ENCODE measurements at places on chromosomes 2 and 18. TPM values are rescaled to one million over a fixed set of nuclear protein-coding genes. Genes with fewer than 3 reads are reported as not detected.
A peak's percentile ranks its signal among the peaks of the same experiment; 100 is the strongest.

DNA sequence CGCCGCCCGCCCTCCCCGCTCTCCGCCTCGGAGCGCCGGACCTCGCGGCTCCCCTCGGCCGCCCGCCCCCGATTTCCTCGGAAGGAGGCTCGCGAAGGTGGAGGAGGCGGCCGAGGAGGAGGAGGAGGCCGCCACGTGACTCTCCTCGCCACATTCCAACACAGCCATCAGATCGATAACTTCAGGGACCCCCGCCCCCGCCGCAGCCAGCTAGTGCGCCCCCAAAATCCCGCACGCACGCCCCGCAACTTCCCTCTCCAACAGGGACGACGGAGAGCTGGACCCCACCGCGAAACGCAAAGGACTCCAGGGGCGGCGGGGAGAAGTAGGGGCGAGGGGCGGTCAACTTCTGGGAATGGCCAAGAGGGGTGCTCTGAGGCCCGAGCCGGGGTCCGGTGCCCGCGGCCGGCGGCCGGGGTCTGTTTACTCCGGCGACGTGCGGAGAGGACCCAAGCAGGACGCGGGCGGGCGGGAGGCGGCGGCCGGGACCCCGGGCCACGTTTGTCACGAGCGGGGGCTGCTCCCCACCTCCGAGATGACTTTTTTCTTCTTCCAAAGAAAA, 2.0 kb downstream of the ZNF521 start:
- no peaks in the 10 kb centered on the region for H3K27me3 ChIP-seq
- H3K4me1 ChIP-seq, result peaks cover 7% of the 10 kb centered on the region
- peak overlapping the region; percentile 91 for H3K4me3 ChIP-seq

DNA sequence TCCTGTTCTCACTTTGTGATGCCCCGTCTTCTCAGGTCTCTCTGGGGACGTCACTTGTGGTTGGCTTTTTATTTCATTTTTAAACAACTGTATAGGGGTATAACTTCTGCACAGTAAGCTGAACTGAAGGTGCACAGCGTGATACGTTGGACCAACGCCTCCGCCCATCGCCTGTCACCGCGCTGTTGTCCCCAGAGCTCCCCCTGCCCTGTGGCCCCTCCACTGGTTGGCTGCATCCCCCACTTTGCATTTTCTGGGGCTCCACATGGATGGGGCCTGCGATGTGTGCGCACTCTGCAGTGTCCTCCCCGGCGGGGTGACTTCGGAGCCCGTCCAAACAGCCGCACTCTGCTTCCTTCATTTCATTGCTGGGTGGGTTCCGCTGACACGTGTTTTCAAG, 14.3 kb downstream of the GPR35 start:
- no peaks in the 10 kb centered on the region for H3K27me3 ChIP-seq
- no peak for DNase-seq
- H3K27ac ChIP-seq, result no peak overlapping the region
- H3K36me3 ChIP-seq, result no peaks in the 10 kb centered on the region
- H3K4me3 ChIP-seq, result no peak overlapping the region
- no peaks in the 10 kb centered on the region for H3K4me1 ChIP-seq

GRCh38 chr2:12928197-12928774, 211.6 kb downstream of the TRIB2 start:
- no peaks in the 10 kb centered on the region for H3K36me3 ChIP-seq
- no peak overlapping the region for H3K27ac ChIP-seq
- no peaks in the 10 kb centered on the region for H3K27me3 ChIP-seq
- H3K4me3 ChIP-seq, result no peak overlapping the region
- peaks cover 4% of the 10 kb centered on the region for H3K4me1 ChIP-seq
- DNase-seq, result peak; percentile 64

Gene CKAP2L
- 0.26 TPM for total RNA-seq

Gene SCN7A
- 23.6 TPM for total RNA-seq

Gene INHBB
- not detected for total RNA-seq
